Stimulated activated CD4-positive, alpha-beta T cell treated with anti-CD3 and anti-CD28 coated beads, Interleukin-12 subunit alpha, Interleukin-12 subunit beta, amount 100 ng/mL, for 48 hours (primary cell): ENCODE measurements at places on chromosomes 7 and 10.

GRCh38 chr10:64444564-64444963 is 923.4 kb downstream of the REEP3 start:
- no peak for DNase-seq

- DNase-seq, result no peak
Observed at GRCh38 chr10:67837541-67838314, at the start of gene DNAJC12. Gene DNAJC12 (minus strand): TSS chr10:67838188. CDS start chr10:67838011, 177 bp downstream.

GRCh38 chr7:72805526-72806494 is 22.2 kb downstream of the TYW1B start:
- no peak for DNase-seq

DNA sequence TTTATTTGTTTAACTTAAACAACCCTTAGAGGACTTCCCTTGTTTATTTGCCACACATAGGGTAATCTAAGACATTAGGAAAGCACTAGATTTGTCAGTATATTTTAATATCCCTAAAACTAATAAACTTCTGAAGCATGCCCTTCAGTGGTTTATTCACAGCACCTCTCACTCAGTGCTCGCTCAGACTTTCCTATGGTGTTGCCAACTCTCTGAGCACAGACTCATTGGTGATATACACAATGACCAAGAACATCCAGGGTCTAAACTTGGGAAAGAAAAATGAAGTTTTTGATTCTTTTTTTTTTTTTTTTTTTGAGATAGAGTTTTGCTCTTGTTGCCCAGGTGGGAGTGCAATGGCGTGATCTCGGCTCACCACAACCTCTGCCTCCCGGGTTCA is 82.2 kb downstream of the RAB11FIP2 start:
- DNase-seq, result no peak

- peak; percentile 43 for DNase-seq
Observed at GRCh38 chr10:26890956-26891355, 30.2 kb upstream of the ABI1 start.

DNA sequence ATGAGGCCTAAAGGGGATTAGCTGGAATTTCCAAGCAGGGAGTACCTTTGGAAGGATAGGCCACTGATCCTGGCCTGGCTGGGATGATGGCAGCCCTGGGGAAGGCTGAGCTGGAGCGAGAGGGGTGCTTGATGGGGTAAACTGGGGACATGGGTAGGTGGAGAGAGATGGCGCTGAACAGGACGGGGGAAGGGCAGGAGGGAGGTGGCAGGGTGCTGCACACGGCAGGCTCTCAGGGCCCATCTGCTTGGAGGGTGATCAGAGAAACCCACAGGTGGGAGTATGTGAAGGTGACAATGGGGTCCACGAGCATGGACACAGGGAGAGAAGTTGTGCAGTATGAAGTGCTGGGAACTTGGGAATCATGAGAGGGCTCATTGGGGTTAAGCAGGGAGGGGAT is 10.3 kb downstream of the MAT1A start:
- no peak for DNase-seq

GRCh38 chr7:2018569-2019460 is 213.9 kb downstream of the MAD1L1 start:
- no peak for DNase-seq

DNA sequence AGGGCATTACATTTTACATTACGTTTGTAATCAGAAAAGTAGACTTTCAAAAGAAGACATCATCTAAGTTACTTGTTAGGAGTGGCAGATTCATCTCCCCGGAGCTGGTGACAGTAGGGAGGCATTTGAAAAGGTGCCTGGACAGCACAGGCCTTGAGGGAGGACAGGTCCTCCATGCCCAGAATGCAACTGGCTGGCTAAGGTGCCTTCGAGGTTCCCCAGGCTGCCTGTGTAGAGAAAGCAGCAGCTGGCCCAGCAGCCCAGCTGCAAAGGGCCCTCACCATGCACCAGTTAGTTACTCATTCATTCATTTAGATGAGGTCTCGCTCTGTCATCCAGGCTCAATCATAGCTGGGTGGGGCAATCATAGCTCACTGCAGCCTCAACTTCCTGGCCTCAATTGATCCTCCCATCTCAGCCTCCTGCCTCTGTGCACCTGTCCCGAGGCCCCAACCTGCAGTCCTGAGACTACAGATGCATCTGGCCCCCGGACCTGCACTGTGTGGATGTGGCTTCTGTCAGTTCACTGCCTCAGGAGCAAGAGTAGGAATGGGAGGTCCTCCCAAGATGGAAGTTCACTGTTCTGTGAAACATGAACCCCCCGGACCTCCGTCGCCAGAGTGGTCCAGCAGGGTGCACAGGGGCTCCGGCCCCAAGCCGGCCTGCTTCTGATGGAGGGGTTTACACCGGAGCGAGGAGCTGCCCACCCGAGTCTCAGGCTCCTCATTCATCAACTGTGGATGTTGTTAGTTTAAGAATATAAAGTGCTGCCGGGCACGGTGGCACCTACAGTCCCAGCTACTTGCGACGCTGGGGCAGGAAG is 36.6 kb downstream of the PRKAG2 start:
- DNase-seq, result no peak

GRCh38 chr10:86651631-86652331 is 2.6 kb upstream of the OPN4 start:
- no peak for DNase-seq

DNA sequence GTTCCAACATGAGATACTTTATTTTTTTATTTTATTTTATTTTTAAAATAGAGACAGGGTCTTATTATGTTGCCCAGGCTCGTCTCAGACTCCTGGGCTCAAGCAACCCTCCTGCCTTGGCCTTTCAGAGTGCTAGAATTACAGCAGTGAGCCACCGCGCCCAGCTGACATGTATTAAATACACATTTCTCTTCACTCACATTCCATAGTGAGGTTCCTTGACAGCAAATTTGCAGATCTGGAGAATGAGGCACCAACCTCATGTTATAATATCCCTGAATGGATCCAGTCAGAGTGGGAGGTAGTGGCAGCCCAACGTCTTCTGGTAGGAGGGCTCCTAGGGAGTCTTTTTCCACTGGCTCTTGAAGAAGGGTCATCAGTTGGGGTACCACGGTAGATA is 46.1 kb downstream of the OGDH start:
- DNase-seq, result no peak

GRCh38 chr10:70355051-70356021 is 27.1 kb downstream of the LRRC20 start:
- no peak for DNase-seq

DNA sequence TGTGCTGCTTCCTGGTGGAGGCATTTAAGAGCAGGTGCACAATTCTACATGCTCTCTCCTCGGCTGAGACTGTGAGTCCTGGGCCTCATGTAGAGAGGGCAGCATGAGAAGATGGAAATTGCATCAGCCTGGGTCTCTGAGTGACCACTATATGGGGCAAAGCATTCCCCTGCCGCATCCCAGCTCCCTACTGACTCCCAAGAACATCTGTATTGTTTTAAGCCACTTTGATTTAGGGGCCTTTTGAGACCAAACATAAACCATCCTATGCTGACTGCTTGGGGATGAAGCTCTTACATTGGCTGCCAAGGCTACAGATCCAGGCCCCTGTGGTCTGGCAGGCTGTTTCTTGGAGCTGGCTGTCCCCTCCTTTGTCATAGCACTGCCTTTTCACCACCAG is 101.3 kb upstream of the TBX20 start:
- DNase-seq, result no peak

- no peak for DNase-seq
Observed at GRCh38 chr7:45982132-45982531, 61.1 kb upstream of the IGFBP3 start.

DNA sequence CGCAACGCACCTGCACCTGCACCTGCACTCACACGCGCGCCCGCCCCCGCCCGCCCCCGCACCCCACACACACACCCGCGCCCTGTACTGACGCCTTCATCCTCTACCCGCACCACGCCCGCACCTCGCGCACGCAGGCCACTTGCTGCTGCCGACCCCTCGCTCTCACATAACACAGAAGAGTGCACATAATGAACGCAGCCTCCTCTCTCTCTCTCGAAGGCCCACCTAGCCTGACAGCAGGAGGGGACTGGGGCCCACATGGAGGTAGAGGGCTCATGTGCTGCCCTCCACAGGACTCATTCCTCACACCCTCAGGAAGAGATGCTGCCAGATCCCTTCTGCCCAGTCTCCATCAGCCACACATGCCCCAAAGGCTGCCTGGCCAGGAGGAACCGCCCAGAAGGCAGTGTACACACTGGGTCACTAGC is 432 bp upstream of the CAMK2B start:
- no peak for DNase-seq

DNA sequence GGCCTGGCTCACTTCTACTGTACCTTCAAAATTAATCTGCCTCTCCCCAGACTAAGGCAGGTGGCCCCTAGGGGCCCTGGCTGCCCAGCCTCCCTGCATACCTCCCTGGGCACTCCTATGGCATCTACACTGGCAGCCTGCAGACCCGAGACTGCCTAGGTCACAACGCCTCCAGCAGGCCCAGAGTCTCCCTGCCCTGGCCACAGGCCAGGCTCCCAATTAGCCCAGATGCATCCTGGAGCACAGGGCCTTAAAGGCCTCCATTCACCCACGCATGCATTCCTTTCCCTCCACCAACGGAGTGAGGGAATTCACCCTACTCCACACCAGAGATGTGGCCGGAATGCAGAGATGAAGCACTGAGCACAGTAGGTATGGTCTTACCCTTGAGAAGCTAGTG is 1.9 kb downstream of the CHAT start:
- no peak for DNase-seq

DNA sequence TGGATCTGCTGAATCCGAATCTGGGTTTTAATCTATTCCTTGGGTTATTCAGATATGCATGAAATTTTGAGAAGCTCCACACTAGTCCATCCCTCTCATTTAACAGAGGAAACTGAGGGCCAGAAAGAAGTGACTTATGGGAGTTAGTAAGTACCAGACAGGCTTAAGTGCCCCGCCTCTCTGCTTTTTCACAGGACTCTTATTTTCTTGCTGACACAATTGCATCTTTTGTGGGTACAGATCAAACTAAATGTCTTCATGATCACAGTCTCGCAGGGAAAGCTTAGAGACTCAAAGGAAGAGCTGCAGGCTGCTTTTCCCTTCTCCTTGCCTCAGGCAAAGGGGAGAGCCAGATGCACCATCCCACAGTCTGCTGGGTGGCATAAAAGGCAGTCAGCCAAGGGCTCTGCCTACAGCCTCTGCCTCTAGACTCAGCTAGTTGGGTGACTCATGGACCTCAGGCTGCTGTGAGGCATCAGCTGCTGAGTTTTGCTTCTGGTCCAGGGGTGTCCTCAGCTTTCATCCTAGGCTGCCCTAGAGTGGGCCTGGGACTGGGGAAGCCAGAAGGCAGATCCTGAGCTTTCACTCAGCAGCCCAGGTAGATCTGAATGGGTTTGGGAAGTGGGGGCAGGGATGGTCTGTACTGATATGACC is 11.6 kb downstream of the GOLGA7B start:
- DNase-seq, result no peak

GRCh38 chr10:78614267-78614666 is 454.5 kb upstream of the ZMIZ1 start:
- DNase-seq, result no peak

DNA sequence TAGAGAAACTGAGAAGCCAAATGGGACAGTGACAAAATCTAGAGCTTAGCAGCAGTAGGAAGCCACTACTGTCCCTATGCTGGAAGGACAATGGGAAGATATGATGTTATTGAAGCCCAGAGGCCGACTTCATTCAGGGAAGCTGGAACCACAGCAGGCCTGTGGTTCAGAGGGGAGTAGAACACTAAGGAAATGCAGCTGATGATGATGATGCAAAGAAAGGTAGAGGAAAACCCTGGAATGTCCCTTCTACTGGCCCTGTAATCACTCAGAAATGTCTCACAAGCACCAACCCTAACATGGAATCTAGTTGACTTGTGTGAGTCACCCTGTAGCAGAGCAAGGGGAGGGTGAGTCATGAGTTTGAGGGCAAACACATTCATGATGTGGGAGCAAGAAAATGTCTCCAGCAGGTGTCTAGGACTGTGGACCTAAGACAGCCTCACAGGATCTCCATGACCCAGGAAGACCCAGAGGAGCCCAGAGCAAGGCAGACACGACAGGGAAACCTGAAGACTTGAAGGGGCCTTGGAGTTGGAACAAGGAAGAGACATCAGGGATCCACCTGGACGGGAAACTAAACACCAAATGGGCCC is 37.0 kb upstream of the LRRC17 start:
- peak; percentile 11 for DNase-seq

DNA sequence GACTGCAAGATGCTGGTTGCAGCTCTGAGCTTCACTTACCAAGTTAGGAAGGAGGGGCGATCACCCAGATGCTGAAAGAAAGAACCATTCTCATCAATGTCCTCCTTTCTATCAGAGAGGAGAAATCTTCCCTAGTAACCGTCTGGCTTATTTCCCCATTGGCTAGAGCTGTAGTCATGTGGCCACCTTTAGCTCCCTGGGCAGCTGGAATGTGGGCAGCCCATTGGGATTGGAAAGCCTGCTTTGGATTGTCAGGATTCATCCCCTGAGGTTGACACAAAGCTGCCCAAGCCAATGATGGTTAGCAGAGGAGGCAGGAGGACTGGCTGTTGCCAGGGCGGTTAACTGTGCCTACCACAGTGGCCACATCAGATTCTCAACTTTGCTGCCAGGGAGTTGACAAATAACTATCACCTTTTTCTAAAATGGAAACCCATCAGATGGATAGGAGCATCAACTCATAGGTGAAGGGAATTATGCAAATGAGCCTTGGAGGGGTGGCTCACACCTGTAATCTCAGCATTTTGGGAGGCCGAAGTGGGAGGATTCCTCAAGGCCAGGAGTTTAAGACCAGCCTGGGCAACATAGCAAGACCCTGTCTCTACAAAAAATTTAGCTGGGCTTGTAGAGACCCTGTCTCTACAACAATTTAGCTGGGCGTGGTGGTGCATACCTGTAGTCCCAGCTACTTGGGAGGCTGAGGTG is 206.4 kb upstream of the GALNT17 start:
- no peak for DNase-seq
